Fibroblast of upper back skin (primary cell): ENCODE measurements at places on chromosomes 6 and 20.

DNA sequence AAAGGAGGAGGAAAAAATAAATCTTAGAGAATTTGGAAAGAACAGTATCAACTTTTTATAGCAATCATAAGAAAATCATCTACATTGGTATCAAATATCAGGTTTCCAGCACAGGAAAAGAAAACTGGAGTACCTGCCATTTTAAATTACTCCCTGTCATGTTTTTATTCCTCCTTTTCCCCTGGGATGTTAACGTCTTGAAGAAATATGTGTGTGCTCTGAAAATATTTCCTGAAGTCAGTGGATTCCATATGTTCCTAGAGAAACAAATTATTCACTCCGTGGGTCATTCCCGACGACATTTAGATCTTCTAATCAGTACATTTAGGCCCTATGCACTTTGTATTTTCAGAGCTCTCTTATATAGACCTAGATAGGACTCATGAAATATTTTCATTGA lies 42.0 kb upstream of the RSPO3 start:
- peak; percentile 65 for DNase-seq

DNA sequence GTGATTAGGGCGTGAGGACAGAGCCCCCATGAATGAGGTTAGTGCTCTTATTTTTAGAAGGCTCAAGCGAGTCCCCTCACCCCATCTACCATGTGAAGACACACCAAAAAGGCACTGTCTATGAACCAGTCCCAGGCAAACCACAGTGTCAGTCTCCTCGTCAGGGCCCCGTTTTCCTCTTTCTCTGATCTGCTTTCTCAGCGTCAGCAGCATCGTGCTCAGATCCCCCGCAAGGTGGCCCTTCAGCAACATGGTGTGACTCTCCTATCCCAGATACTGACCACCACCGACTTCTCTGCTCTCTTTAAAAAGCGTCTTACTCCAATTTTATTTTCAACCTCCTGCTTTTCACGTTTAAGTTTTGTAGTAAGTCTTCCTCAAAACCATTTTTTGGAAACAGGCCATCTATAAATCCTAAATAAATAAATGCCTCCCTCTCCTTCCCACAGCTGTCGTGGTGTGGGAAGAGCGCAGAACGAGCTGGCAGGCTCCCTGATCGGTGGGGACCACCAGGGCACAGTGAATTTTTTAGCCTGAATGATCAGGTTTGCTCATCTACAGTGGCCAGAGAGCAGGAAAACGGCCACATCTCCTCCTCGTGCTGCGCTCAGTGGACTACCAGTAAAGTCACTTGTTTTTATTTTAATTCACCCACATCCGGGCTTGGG lies 113.1 kb downstream of the BMP7 start:
- peak; percentile 13 for DNase-seq

DNA sequence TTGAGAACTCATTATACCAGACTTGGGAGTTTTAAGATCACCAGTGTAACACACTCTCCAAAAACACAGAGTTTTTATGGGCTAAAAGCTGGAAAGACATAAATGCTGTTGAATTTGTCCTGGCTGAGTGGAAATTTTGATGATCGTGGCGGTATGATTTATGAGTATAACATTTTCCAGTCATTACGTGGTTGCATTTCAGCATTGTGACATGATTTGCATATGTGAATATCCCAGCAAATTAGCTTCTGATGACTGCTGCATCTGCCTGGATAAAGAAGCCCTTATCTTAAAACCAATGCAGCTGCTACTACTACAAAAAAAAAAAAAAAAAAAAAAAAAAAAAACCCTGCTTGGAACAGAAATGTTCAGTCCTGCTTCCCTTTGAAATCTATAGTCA lies 850.9 kb downstream of the TFAP2A start:
- peak; percentile 55 for DNase-seq

- DNase-seq = peak; percentile 33
These were observed 281.2 kb upstream of the JARID2 start for GRCh38 chr6:14964556-14965270.
